ENCODE measurements at places on chromosomes 6 and 20.

DNA sequence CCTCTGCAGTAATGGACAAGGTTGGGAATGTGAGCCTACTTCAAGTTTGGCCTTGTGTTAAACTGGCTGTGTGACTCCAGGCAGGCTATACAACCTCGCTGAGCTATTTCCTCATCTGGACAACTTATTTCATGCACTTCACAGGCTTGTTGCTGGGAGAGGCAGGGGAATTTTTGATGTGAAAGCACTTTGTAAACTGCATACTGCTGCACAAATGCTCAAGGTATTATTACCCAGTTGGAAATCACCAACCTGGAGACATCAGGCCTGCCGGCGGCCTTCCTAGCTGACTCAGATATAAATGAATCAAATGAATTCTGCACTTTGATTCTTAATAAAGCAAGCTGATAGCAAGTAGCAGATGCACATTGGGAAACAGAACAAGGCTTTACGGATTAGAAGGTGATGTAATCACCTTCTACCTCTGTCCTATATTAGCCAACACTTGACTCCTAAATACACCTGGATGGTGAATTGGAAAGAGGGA lies 10.1 kb downstream of the JARID2 start:
- DNase-seq = no peak

- no peak for DNase-seq
Measured at GRCh38 chr6:13811627-13812358, 2.6 kb downstream of the MCUR1 start.

- no peak for DNase-seq
Measured at GRCh38 chr6:169428532-169428931, 174.9 kb upstream of the THBS2 start.

- no peak for DNase-seq
Measured at GRCh38 chr6:39920157-39920556, 14.1 kb downstream of the MOCS1 start.

GRCh38 chr20:14142964-14143627 lies 147.8 kb downstream of the MACROD2 start:
- DNase-seq = no peak
